ENCODE measurements at places on chromosomes 4 and X. TPM values are rescaled to one million over a fixed set of nuclear protein-coding genes. Genes with fewer than 3 reads are reported as not detected.

- H3K27me3 ChIP-seq, result no peaks in the 10 kb centered on the region
- peak overlapping the region; percentile 68 for H3K27ac ChIP-seq
- H3K4me1 ChIP-seq, result peaks cover 36% of the 10 kb centered on the region
- H3K36me3 ChIP-seq, result no peaks in the 10 kb centered on the region
- H3K4me3 ChIP-seq, result peak overlapping the region; percentile 96
These were observed 654 bp upstream of the STS start for GRCh38 chrX:7146703-7147412.

GRCh38 chr4:39043861-39044363, 11.7 kb upstream of the TMEM156 start:
- 0 out of 2 replicates have a peak, but pooled peaks cover under 1% of the 10 kb centered on the region for H3K36me3 ChIP-seq
- H3K4me3 ChIP-seq, result peak overlapping the region; percentile 88
- peak overlapping the region; percentile 95 for H3K27ac ChIP-seq
- no peaks in the 10 kb centered on the region for H3K27me3 ChIP-seq

GRCh38 chr4:123676890-123677229, 280.3 kb downstream of the SPRY1 start:
- H3K4me3 ChIP-seq, result no peak overlapping the region
- H3K4me1 ChIP-seq, result peaks cover 21% of the 10 kb centered on the region
- H3K27me3 ChIP-seq, result no peaks in the 10 kb centered on the region
- H3K36me3 ChIP-seq, result no peaks in the 10 kb centered on the region
- H3K27ac ChIP-seq, result no peak overlapping the region

GRCh38 chrX:24483596-24483995, 18.5 kb downstream of the PDK3 start:
- no peaks in the 10 kb centered on the region for H3K27me3 ChIP-seq
- peaks cover 11% of the 10 kb centered on the region for H3K4me1 ChIP-seq
- no peaks in the 10 kb centered on the region for H3K36me3 ChIP-seq

GRCh38 chrX:65993915-65994460, 45.9 kb downstream of the VSIG4 start:
- no peak overlapping the region for H3K27ac ChIP-seq
- H3K4me1 ChIP-seq, result no peaks in the 10 kb centered on the region
- peaks cover 13% of the 10 kb centered on the region for H3K27me3 ChIP-seq
- H3K4me3 ChIP-seq, result no peak overlapping the region

DNA sequence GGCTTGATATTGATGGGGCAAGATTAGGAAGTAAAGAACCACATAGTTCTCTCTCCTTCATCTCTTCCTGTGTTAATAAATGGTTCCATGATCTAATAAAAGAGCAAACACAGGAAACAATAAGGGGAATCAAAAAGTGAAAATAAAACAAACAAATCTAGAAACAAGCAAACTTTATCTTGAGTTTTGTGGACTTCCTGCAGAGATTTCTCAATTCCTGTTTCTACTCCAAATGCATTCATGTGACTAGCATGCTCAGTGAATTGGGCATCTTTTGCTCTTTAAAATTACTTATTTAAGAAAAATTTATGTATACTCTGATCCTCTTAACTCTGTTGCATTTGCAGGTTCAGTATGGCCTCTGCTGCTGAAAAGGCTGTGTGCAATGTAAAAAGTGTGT, 682.0 kb downstream of the KCTD8 start:
- H3K4me3 ChIP-seq, result no peak overlapping the region
- DNase-seq, result no peak
- no peak overlapping the region for H3K27ac ChIP-seq
- H3K27me3 ChIP-seq, result no peaks in the 10 kb centered on the region
- H3K36me3 ChIP-seq, result no peaks in the 10 kb centered on the region

DNA sequence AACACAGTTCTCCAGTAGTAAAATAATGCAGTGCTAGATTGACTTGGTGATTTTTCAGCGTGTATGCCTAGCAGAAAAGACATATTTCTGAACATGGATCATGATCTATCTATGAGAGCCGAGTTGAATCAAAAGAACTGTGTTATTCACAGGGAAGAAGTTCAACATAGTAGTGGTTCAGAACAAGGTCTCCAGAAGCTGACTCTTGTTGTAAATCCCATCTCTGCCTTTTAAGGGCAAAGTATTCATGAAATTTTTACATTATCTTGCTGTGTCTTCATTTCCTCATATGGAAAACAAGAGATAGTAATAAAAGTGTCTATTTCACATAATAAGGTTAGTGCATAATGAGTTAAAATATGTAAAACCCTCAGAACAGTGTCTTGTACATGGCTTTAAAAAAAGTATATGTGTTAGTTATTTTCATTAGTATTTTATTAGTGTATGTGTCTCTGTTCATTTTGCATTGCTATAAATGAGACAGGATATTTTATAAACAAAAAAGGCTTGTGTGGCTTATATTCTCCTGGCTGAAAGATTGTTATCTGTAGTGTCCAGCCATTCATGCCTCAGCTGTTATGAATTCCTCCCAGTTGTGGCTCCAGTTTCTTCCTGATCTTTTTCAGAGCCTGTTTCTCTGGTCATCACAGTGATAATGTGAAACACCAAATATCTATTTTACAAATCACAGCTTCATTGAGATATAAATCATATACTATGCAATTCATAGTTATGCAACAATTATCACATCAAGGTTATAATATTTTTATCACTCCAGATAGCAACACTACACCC, 1351.2 kb downstream of the STIM2 start:
- no peak overlapping the region for H3K27ac ChIP-seq
- H3K4me3 ChIP-seq, result no peak overlapping the region
- no peak for DNase-seq
- no peaks in the 10 kb centered on the region for H3K4me1 ChIP-seq

- no peak for DNase-seq
- H3K27ac ChIP-seq, result no peak overlapping the region
- H3K4me3 ChIP-seq, result no peak overlapping the region
- no peaks in the 10 kb centered on the region for H3K36me3 ChIP-seq
- no peaks in the 10 kb centered on the region for H3K4me1 ChIP-seq
These were observed 8.4 kb upstream of the NUP54 start for GRCh38 chr4:76156635-76157034.

DNA sequence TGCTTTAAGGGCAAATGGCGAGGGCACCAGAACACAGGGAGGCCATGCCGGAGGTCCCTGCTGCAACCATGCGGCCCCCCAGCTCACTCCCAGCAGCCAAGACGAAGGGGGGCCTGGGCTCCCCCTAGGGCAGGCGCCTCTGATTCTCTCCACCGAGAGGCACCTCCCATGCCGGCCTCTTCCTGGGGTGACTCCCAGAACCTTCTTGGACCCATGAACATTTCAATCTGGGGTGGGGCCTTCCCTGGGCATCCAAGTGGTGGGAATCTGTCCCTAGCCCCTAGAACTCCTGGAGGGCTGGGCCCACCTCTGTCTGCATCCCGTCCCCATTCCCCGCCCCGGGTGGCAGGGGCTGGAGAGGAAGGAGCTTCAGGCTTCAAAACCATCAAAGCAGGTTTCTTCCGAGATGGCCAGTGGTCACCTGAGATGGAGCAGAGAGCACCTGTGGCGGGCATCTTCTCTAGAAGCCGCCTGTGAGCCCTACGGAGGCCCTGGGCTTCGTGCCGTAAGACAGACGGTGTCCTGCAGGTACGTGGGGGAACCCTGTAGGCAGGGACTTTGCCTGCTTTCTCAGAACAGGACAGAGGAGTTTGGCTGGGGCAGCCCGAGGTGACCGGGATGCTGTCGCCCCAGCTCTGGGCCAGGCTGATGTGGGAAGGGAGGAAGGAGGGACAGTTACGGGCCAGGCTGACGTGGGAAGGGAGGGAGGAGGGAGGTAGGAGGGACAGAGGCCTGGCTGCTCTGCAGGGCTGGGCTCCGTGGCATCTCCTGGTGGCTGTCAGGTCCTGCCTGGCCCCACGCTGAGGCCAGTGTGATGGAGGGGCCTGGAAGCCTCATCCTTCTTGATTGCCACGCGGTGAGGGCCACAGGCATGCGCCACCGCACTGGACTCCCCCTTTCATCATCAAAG, 6.8 kb upstream of the SLC25A6 start:
- no peak overlapping the region for H3K4me3 ChIP-seq
- H3K27me3 ChIP-seq, result no peaks in the 10 kb centered on the region
- no peaks in the 10 kb centered on the region for H3K4me1 ChIP-seq
- no peaks in the 10 kb centered on the region for H3K36me3 ChIP-seq

DNA sequence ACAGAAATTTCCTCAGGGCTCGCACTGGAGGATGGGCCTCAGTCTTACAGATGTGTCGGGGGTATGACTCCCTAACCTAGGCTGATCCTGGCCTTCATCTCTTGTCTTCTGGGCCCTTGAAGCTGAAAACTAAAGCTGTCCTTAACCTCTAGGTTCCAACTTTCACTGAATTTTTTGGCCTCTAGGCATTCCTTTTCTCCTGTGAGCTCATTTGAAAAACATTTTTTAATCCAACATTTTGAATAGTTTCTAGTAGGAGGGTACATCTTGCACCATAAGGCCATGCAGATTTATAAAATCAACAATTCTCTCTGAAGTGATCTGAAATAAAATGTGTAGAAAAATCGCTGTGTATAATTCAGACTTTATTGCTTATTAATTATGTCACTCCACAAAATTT, 19.7 kb downstream of the RWDD4 start:
- H3K27me3 ChIP-seq, result no peaks in the 10 kb centered on the region
- no peak for DNase-seq
- H3K4me1 ChIP-seq, result peaks cover 26% of the 10 kb centered on the region
- no peak overlapping the region for H3K4me3 ChIP-seq
- no peak overlapping the region for H3K27ac ChIP-seq
- H3K36me3 ChIP-seq, result no peaks in the 10 kb centered on the region

- no peaks in the 10 kb centered on the region for H3K27me3 ChIP-seq
- DNase-seq, result peak; percentile 96
- peak within 1 kb of the TSS; percentile 74 for H3K27ac ChIP-seq
- peak within 1 kb of the TSS; percentile 72 for H3K4me3 ChIP-seq
These were observed at the start of gene ENOX2 for GRCh38 chrX:130902783-130903613. TSS of gene ENOX2 (minus strand) at chrX:130903209. CDS start at chrX:130703216, 199,993 bp downstream.

DNA sequence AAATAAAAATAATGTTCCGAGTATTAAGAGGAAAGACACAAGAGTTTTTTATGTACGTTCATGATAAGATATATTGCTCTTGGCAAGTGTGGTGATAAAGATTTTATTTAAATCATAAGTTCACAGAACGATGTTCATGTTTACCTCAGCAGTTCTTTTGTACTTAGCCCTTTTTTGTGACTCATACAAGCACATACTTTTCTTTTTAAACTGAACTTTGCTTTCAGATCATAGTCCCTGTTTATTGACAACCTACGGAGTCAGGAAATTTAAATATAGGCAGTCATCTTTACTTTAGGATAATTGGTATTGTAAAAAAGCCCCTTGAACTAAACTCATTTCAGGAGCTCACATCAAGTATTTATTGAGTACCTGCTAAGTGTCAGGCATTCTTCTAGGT, 1.3 kb upstream of the CTSO start:
- peaks cover 11% of the 10 kb centered on the region for H3K4me1 ChIP-seq

DNA sequence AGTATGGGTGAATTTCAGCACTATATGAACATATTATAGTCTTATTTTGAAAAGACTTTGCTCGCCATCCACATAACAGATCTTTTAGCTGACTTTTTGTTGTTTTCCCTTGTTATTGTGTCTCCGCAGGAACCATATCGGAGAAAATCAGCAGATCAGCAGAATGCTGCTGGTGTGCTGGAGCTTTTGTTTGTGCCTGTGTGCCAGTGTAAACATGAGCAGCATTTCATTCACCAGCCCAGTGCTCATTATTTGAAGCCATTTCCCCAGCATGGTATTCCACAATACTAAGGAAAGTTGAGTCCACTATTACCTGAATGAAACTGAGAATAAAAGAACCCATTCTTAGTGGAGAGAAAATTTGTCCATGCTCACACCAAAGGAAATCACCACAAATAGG, 261.8 kb upstream of the ARX start:
- DNase-seq, result no peak
- H3K36me3 ChIP-seq, result no peaks in the 10 kb centered on the region
- H3K27me3 ChIP-seq, result no peaks in the 10 kb centered on the region
- H3K4me1 ChIP-seq, result no peaks in the 10 kb centered on the region
- no peak overlapping the region for H3K27ac ChIP-seq

DNA sequence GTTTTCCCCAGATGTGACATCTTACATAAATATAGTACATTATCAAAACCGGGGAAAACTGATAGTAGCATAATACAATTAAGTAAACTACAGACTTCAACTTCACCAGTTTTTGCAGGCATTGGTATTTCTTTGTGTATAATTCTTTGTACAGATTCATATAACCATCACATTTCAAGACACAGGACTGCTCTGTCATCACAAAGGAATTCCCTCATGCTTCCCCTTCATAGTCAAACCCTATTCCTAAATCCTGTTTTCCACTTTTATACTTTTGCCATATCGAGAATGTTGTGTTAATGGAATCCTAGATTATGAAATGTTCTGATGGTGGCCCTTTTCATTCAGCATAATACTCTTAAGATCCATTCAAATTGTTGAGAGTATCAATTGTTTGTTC, 36.0 kb downstream of the STIM2 start:
- no peaks in the 10 kb centered on the region for H3K36me3 ChIP-seq
- no peak overlapping the region for H3K27ac ChIP-seq
- H3K4me1 ChIP-seq, result no peaks in the 10 kb centered on the region
- H3K27me3 ChIP-seq, result no peaks in the 10 kb centered on the region
- no peak for DNase-seq

DNA sequence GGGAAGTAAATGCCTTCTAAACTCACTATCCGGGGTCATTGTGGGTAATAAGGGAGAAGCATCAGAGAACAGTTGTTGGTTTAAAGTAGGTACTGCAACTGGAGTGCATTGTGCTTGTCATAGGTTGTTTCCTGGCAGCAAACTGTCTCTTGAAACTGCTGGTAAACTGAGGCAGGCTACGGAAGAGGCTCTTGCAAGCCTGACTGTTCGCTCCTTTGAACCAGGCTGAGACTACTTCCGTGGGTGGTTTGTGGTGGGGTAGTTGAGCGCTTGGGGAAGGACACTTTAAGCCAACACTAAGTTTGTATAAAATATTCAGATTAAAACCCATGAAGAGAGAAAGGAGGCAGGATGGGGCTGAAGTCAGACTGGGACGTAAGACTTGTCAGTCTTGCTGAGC, 45.2 kb upstream of the WDR1 start:
- DNase-seq, result no peak
- H3K36me3 ChIP-seq, result no peaks in the 10 kb centered on the region
- H3K4me3 ChIP-seq, result no peak overlapping the region
- peaks cover 4% of the 10 kb centered on the region for H3K27me3 ChIP-seq

DNA sequence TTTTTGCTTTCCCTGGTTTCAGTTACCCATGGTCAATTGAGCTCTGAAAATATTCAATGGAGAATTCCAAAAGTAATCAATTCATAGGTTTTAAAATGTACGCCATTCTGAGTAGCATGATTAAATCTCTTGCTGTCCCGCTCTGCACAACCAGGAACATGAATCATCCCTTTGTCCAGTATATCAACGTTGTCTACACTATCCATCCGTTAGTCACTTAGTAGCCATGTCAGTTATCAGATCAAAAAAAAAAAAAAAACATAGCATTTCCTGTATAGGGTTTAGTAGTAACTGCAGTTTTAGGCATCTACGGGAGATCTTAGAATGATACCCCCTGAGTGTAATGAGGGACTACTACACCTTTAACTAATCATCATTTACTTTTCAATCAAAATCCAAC, 15.1 kb downstream of the LAMP2 start:
- peak; percentile 63 for DNase-seq
- peaks cover 36% of the 10 kb centered on the region for H3K4me1 ChIP-seq
- H3K36me3 ChIP-seq, result peaks cover 22% of the 10 kb centered on the region
- no peak overlapping the region for H3K4me3 ChIP-seq

The P2RY8 gene
- not detected for total RNA-seq

The MAGEA8 gene
- total RNA-seq, result not detected

The AREG gene
- 203 TPM for total RNA-seq

The RRH gene
- total RNA-seq, result 0.18 TPM
